ENCODE measurements at places on chromosomes 5 and 9.
A peak's percentile ranks its signal among the peaks of the same experiment; 100 is the strongest.

DNA sequence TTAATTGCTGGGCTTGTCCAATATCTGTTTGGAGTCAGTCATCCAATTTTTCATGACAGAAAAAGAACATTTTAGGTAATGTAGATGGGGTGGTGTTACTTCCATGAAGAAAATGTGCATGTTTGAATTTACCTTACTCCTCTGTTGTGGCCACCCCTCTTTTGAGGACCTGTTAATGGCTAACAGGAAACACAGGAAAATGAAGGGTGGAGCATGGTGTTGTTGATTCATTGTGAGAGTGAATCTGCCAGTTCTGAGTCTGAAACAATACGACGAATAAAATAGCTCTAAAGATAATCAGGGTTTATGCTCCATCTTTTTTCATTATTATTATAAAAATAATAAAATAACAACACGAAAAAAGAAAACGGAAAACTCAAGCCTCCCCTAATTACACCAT is 335.3 kb downstream of the KDM4C start:
- no peak for DNase-seq

- no peak for DNase-seq
Observed at GRCh38 chr5:84213212-84213611, 171.5 kb downstream of the EDIL3 start.

DNA sequence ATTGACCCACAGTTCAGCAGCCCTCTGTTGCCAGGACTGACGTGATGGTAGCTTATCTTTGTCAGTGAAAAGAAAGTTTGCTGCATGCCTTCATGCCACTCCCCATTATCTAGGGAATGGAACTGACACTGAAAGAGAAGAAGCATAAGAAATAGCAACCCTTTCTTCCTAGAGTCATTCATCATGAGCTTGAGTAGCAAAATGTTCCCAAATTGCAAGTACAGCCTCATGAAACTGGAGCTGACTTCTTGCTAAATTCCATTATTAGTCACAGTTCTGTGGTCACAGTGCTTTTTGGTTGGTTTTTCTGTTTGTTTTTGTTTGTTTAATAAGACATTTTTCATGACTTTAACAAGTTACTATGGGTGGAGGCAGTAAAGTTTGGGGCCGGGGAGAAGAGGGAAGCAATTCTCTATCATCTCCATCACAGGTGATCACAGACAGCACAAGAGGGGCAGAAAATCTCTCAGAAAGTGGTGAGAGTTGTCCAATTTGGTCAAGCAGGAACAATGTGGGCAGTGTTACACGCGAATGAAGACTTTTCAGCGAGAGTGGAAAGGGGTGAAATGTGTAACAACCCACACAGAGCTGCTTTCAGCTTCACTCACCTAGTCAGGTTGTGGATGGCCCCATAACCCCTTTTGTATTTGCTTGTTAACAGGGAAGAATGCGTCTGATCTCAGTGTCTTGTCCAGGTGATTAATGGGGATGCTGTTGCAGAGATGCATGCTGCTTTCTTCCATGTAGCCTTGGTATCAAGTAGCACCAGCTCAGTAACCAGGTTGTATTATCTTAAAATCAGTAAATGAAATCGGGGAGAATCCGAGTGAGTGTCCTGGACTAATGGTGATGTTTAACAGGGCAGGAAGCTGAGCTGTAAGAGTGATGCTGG is 440.4 kb downstream of the DMRT2 start:
- DNase-seq: no peak

DNA sequence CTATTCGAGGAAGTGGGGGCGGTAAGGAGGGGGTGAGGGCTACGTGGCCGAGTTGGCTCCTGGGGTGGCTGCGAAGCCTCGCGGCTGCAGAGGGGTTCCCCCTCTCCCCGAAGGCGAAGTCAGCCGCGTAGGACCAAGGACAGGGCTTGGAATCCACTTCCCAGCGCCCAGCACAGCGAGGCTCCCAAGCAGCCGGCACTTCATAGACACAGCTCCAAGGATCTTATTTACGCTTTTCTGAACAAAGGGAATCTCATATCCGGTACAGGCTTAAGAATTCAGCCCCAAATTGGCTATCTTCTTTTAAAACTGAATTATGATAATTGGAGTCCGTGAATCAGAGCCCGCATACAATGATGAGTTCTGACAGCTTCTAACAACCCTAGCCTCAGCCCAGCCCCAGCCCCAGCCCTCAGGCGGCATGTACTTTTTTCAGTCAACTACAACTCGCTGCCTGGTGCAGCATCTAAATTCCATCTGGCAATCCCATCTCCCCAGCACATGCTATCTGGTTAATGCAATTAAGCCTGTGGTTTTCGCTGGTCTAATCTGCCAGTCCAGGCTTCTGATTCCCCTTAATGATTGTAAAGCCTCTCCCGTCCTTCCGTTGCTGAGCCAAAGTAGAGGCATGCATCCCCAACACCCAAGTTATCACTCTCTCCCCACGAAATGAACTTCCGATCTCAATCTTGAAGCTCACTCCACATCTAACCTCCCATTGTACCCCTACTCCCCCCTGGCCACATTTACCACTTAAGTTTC is 1.0 kb downstream of the ELAVL2 start:
- DNase-seq: no peak

- no peak for DNase-seq
Observed at GRCh38 chr5:172380987-172381643, 73.2 kb downstream of the SH3PXD2B start.

GRCh38 chr5:157107508-157107907 is 1.3 kb downstream of the HAVCR2 start:
- DNase-seq: no peak

DNA sequence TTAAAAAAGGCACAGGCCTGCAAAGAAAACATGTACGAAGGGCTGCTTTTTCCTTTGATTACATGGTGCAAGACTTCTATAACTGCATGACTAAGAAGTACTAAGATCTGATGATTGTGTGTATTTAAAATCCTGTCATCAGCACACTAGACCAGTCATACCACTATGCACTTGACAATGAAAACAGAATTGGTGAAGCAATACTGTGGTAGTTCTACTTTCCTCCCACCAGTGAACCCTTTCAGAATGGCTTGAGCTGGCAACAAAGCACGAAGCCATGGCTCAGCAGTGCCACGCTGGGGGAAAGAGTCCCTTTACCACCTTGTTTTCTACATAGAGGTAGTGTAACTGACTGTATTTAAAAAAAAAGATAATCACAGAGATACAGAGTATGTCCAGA is 49.0 kb upstream of the POU5F2 start:
- DNase-seq: no peak

GRCh38 chr9:125564631-125565030 is 142.4 kb downstream of the MAPKAP1 start:
- no peak for DNase-seq

DNA sequence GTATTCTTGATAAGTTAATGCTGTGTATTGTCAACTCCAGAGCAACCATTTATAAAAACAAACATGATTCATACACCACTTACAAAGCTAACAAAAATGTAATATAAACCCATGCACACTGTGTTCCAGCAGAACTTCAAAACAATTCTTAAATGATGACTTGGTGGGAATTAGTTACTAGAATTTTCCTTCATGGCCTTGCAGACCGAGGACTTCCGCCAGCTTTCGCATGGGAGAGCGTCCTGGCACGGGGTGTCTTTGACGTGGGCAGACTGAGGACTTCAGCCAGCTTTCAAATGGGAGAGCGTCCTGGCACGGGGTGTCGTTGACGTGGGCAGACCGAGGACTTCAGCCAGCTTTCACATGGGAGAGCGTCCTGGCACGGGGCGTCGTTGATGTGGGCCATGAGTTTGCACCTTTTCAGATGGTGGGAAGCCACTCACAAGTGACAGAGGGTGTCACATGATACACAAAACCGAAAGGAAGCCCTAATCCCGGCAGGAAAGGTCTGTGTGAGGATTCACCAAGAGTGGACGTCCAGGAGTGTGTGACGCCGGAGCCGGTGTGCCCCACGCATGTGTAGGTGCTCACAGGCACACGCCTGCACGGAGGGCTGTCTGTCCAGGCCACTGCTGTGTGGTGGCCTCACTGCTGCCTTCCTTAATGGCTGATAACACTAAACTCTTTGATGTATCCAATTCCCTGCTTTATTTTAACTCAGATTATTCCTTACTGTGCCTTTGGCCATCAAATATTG is 211.3 kb upstream of the IRX4 start:
- no peak for DNase-seq

DNA sequence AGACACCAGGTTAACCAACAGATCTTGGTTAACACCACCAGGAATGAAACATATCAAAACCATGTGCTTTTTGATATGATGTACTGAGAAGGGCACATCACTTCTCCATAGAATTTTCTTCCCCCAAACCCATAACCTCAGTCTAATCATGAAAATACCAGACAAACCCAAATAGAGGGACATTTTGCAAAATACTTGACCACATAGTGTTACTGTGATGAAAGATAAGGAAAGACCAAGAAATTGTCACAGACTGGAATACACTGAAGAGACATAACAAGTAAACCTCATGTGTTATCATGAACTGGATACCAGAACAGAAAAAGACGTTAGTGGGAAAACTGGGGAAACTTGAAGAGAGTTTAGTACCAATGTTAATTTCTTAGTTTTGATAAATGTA is 74.9 kb upstream of the VCAN start:
- DNase-seq: no peak

GRCh38 chr5:145407300-145408047 is 427.7 kb downstream of the PRELID2 start:
- DNase-seq: no peak

- DNase-seq: no peak
Observed at GRCh38 chr9:117412841-117413240, 2.0 kb downstream of the ASTN2 start.

DNA sequence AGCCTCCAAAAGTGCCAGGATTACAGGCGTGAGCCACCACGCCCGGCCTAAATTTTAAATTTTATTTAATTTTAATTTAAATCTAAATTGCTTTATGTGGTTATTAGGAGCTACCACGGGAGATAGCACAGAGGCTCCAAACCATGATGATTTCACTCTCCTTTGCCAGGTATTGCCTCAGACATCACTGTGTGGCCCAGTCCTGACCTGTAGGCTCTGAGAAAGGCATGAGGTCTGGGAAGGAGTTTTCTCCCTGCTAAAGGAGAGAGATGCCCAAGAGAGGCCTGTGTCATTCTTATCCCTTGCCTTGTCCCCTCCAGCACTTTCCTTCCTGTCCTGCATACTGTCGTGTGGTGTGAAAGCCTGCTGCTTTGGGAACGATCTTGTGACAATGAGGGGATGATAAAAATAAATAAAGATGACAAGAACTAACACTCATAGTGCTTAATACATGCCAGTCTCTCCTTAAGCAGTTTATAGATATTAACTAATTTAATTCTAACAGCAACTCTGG is 37.0 kb upstream of the BASP1 start:
- DNase-seq: no peak

DNA sequence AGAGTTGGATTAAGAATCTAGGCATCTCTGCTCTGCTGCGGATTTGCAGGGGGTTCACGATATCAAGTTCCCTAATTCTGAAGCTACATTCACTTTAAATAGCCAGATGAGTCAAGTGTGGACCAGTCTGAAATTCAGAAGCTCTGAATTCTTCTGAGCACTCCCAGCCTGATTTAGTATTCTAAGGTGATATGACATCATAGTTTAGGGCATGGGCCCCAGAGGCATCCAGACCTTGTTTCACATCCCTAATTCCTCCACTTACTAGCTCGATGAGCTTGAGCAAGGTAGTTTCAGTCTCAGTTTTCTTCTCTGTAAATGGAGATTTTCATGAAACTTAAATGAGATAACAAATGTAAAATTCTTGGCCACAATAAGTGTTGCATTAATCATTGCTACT is 65.2 kb downstream of the TMEM167A start:
- no peak for DNase-seq

DNA sequence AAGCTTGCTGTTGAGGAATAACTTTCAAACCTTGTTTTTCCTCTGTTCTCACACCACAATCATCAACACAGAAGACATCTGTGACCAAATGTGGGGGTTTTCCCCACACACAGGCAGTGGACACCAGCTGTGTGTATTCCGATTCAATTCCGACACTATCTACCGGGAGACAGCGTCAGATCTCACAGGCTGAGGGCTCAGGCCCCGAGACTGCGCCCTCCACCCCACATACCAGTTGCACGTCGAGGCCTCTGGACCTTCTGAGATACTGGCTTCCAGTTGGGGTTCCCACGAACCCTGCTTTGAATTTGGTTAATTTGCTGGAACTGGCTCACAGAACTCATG is 41.3 kb downstream of the STK10 start:
- DNase-seq: no peak

- DNase-seq: no peak
Observed at GRCh38 chr9:85527331-85528020, 214.3 kb downstream of the AGTPBP1 start.

DNA sequence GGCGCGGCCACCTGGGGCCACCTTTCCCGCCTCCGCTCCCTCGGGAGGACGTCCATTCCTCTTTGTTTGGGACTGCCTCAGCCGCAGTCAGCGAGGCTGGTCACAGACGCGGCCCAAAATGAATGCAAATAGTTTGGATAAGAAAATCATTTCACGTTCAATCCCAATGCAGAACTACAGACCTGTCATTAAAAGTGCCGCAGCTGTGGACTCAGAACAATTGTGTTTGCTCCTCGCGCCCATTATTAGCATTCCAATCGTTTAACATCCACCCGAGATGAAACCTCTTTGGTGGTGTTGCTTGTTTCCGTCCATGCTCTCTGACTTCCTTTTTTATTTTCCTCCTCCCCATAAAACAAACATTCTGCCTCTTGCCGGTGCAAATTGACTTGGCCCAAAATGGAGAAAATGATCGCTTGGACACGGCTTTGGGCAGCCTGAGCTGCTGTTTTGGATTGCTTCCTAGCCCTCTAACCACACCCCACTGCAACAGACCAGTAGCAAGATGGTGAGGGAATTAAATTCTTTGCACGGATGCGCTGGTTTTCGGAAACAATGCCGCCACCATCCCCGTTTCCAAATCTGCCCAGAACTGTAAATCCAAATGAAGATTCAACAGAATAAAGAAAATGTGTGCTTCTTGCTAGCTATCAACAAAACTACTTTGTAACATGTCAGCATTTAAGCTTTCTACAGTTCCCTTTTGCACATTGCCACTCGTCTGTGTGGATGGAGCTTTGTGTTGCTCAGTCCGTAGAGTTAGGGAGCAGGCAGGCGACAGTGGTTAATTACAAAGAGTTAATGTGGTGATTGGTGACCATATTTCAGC is 784 bp downstream of the NLN start:
- DNase-seq: peak; percentile 50

DNA sequence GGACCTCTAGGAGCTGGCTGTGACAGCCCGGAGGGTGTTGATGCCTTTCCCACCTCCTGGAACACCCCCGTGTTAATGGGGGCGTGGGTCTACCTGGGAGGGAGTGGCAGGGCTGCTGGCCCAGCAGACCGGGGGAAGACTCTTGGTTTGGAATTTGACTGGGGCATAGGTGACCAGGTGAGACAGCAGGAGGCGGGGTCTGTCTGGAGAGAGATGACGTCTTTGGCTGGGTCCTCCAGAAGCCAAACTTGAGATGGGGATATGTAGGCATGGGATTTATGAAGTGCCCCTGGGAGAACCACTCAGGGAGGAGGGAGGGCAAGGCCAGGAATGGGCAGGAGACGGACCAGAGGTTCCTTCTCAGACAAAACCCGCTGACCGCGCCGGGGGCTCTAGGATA is 42.6 kb downstream of the NEK6 start:
- no peak for DNase-seq

Data from HS-5 (cell line).